ACHN (cell line): ENCODE measurements at places on chromosomes 4 and X.

DNA sequence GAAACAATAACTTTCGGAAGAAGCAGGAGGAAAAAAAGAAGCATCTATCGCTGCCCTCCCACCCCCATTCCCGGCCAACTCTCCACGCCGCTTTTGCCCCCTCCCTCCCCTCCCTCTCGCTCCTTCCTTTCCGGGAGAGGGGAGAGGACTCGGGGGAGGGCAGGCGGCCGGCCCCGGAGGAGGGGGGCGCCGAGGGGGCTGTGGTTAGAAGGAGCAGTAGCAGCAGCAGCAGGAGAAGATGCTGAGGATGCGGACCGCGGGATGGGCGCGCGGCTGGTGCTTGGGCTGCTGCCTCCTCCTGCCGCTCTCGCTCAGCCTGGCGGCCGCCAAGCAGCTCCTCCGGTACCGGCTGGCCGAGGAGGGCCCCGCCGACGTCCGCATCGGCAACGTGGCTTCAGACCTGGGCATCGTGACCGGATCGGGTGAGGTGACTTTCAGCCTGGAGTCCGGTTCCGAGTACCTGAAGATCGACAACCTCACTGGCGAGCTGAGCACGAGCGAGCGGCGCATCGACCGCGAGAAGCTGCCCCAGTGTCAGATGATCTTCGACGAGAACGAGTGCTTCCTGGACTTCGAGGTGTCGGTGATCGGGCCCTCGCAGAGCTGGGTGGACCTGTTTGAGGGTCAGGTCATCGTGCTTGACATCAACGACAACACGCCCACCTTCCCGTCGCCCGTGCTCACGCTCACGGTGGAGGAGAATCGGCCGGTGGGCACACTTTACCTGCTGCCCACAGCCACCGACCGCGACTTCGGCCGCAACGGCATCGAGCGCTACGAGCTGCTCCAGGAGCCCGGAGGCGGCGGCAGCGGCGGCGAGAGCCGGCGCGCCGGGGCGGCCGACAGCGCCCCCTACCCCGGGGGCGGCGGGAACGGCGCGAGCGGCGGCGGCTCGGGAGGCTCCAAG lies 1.3 kb downstream of the PCDH7 start:
- DNase-seq: no peak

- peak; percentile 42 for DNase-seq
These were observed 7.8 kb upstream of the CLOCK start for GRCh38 chr4:55554453-55555030.

DNA sequence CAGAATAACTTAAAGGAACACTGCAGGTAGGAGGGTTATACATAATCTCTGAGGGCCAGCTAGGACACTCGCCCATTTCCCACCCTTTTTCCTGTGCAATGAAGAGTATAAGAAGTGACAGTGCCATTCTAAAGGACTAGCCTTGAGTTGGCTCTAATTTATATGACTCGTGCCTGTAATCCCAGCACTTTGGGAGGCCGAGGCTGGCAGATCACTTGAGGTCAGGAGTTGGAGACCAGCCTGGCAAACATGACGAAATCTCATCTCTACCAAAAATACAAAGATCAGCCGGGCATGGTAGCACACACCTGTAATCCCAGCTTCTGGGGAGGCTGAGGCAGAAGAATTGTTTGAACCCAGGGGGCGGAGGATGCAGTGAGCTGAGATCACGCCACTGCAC lies 4.4 kb downstream of the TBC1D1 start:
- DNase-seq: no peak

- no peak for DNase-seq
These were observed 3.6 kb upstream of the KLHL2 start for GRCh38 chr4:165203541-165204461.

DNA sequence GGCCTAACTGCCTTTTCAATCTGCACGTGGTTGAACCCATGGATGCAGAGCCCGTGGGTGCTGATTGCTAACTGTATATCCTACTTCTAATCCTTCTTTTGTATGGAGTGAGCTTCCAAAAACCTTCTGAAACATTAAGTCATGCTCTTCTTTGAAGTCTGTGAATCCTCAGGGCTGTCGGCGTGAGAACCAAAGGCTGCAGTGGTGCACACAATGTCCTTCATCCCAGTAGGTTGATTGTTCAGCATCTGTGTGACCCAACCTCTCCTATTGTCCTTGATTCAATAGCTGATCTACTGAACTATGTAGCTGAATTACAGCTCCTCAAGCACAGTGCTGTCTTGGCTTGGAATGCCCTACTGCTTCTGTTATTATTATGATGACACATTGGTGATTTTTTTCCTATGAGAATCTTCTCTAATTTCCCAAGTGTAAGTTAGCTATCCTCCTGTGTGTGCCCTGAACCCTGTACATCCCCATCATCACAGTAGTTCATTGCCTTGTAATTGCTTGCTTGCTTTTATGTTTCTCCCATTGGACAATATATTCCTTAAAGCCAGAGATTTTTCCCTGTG lies 294.6 kb downstream of the TRIML1 start:
- DNase-seq: no peak

- no peak for DNase-seq
These were observed 320.4 kb upstream of the KLF3 start for GRCh38 chr4:38343608-38344007.

- DNase-seq: no peak
These were observed 97.3 kb downstream of the EMCN start for GRCh38 chr4:100420571-100420970.

- no peak for DNase-seq
These were observed 4.4 kb upstream of the APBB2 start for GRCh38 chr4:41218703-41219102.

GRCh38 chr4:124890522-124890921 lies 178.0 kb upstream of the ANKRD50 start:
- no peak for DNase-seq

- DNase-seq: no peak
These were observed 518.3 kb upstream of the ARX start for GRCh38 chrX:25534091-25534490.

DNA sequence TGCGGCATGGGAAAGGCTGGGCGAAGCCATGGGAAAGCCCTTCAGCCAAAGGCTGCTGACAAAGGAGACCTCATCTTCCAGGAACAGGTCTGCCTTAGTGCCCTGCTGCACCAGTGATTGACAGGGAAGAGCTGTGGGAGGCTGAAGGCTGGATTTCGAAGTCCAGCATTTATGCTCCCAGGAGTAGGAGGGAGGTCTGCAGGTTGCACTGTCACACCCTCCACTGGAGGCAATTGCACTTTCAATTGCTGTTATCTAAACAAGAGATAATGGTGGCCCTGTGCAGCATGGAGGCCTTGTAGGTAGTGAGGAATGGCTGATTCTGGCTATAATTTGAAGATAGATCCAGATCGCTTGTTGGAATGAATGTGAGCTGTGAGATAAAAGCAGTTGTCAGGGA lies 43.7 kb downstream of the FAM114A1 start:
- no peak for DNase-seq

- no peak for DNase-seq
These were observed 7.3 kb downstream of the CDKL2 start for GRCh38 chr4:75623026-75623425.

DNA sequence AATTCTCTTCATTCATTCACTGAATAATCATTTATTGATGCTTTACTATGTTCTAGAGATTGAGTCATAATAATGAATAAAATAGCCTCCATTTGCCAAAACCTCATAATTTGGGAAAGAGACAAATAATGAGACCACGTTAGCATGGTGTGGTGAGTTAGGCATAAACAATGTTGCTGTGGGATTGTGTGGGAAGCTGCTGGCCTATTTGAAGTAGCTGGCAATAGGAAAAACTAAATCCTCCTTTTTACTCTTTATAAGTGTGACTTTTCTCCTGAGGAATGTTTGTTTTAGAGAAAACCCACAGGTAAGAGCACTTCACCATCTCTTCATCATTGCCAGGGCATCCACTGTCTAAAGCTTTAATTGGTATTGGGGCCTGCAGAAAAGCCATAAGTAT lies 95.3 kb downstream of the AREG start:
- DNase-seq: no peak

GRCh38 chr4:185244763-185245162 lies 35.4 kb downstream of the SNX25 start:
- no peak for DNase-seq

GRCh38 chr4:87056881-87057280 lies 122.1 kb downstream of the AFF1 start:
- no peak for DNase-seq

DNA sequence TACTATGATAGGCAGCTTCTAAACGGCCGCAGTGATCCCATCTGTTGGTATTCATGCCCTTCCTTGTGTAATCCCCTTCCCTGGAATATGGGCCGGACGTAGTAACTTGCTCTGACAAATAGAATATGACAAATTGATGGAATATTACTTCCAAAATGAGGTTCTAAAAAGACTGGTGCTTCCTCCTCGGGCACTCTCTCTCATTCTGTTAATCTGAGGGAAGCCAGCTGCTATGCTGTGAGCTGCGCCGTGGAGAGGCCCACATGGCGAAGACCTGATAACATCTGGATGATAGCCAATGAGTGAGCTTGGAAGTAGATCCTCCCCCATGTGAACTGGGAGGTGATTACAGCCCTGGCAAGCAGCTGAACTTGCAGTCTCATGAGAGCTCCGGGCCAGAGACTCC lies 27.2 kb upstream of the SLC25A4 start:
- no peak for DNase-seq

DNA sequence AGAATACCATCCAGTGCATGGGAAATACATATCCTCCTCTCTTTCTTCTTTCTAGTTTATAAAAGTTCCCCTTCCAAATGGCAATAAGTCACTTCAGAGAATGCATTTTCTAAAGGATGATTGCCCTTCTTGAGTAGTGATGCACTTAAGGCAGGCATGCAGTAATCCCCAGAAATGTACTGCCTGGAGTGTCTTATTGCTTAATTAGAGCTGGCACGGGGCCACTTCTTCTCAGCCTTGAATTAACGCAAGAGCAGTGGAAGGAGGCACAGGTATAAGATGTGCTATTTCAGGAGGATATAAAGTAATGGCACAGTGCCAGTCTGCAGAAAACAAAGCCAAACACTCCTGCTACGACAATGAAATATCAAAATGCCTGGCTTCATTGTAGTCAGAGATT lies 371.4 kb upstream of the FAM241A start:
- DNase-seq: no peak

DNA sequence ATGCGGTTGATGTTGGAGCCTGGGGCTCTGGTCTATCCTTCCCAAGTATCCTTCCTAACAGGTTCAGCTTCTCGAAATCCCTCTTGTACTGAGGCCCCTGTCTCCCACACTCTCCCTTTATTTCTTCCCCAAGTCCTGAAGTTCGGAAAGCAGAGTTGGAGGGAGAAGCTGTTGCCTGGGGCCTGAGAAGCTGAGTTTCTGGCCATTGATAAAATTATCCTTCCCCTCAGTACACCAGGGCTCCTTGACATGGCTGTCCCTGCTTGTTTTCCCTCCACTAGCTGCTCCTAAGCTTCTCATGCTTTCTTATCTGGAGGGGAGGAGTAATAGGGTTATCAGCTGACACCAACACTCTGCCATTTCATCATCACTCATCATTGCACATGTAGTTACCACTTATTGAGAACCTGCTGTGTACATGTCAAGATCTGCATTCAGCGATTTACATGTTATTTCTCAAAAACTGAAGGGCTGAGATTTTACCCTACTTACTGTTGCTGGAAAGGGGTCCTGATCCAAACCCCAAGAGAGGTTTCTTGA lies 58.0 kb downstream of the FUNDC1 start:
- no peak for DNase-seq
